Neural progenitor cell (in vitro differentiated cells): ENCODE measurements at places on chromosomes 12 and 14. TPM values are rescaled to one million over a fixed set of nuclear protein-coding genes. Genes with fewer than 3 reads are reported as not detected.

DNA sequence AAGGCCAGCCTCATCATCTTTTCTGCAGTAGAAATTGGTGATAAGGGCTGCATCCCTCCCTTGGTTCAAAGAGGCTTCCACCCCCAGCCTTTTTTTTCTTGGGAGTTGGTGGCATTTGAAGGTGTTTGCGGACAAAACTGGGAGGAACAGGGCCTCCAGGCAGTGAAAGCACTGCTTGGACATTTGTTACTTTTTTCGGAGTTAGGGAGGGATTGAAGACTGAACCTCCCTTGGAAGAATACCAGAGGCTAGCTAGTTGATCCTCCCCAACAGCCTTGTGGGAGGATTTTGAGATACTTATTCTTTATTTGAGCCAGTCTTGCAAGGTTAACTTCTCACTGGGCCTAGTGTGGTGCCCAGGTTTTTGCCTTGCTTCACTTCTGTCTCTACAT is 3.2 kb downstream of the PABPN1 start:
- H3K27ac ChIP-seq: no peak overlapping the region
- H3K27me3 ChIP-seq: no peaks in the 10 kb centered on the region
- H3K36me3 ChIP-seq: peaks cover 14% of the 10 kb centered on the region
- no peak for DNase-seq
- H3K4me3 ChIP-seq: no peak overlapping the region
- H3K4me1 ChIP-seq: peaks cover 22% of the 10 kb centered on the region

The WASHC4 gene
- 53.9 and 81.1 TPM in 2 replicates for total RNA-seq

The CSRP2 gene
- total RNA-seq: 353 and 405 TPM in 2 replicates

DNA sequence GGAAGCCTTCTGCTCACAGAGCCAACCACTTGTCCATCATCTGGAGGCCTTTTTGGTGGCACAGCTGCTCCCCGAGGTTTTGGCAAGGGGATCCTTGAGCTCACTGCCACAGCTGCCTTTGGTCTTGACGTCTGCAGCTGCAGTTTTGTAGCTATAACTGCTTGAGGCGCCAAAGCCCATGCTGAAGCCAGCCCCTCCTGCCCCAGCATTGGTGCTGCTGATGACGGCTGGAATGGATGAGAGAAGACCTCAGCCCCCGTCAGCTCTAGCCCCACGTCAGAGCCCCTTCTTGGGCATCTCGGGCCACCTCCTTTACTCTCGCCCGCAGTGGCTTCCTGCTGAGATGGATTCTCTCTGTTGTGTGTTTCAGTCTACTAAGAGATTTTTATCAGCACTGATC is 12.3 kb upstream of the KRT74 start:
- peaks cover 4% of the 10 kb centered on the region for H3K4me1 ChIP-seq
- no peak for DNase-seq
- no peak overlapping the region for H3K4me3 ChIP-seq
- H3K27ac ChIP-seq: no peak overlapping the region
- H3K27me3 ChIP-seq: no peaks in the 10 kb centered on the region

GRCh38 chr12:111309584-111309983 is 59.3 kb downstream of the PHETA1 start:
- DNase-seq: no peak
- no peaks in the 10 kb centered on the region for H3K4me1 ChIP-seq
- H3K4me3 ChIP-seq: no peak overlapping the region
- H3K27ac ChIP-seq: no peak overlapping the region

GRCh38 chr14:100030452-100031153 is 34.6 kb upstream of the EVL start:
- no peaks in the 10 kb centered on the region for H3K4me1 ChIP-seq
- H3K27me3 ChIP-seq: no peaks in the 10 kb centered on the region
- H3K36me3 ChIP-seq: no peaks in the 10 kb centered on the region
- H3K4me3 ChIP-seq: no peak overlapping the region
- DNase-seq: no peak

DNA sequence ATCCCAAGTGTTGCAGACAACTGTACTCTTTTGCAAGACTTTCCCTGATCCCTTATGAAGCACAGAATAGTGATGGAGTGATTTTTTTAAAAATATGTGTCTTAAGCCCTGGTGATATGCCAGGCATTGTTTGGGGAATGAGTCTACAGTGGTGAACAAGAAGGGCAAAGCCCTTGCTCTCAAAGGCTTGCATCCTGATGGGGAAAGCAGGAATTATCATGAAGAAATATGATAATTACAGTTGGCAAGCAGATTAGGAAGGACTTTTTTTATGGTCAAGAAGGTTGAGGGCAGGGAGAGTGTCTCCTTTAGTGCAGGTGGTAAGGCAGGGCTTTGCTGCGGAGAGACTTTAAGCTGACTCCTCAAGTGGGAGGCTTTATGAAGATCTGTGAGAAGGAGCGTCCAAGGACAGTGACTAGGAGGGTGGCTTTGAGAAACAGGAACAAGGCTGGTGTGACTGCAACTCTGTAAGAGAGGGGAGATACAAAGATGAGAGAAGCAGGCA is 100.2 kb downstream of the SYNE2 start:
- peaks cover 8% of the 10 kb centered on the region for H3K36me3 ChIP-seq
- no peak overlapping the region for H3K27ac ChIP-seq
- no peak overlapping the region for H3K4me3 ChIP-seq
- H3K4me1 ChIP-seq: no peaks in the 10 kb centered on the region
- H3K27me3 ChIP-seq: no peaks in the 10 kb centered on the region
- DNase-seq: no peak

DNA sequence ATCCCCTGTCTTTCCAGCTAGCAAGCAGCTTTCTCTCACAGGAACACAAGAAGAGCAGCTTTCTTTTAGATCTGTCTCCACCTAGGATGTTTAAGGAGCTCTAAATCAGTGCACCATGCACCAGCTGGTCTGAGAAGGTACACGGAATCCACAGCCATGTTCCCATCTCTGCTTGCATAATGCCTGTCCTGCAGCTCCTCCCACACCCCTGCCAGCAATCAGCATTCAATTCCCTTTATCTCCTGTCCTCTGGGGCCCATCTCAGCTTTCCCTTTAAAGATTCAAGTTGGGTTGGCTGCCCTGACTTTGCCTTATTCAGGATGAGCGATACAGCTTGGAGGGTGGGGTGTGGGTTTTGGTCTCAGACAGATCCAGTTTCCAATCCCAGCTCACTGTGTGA is 826.3 kb downstream of the BCL11B start:
- H3K4me1 ChIP-seq: peaks cover 5% of the 10 kb centered on the region
- H3K36me3 ChIP-seq: no peaks in the 10 kb centered on the region
- no peak overlapping the region for H3K27ac ChIP-seq
- no peak for DNase-seq
